ENCODE measurements at places on chromosomes 4 and X.

GRCh38 chr4:154082760-154083535 lies 294.1 kb upstream of the SFRP2 start:
- no peak for DNase-seq

DNA sequence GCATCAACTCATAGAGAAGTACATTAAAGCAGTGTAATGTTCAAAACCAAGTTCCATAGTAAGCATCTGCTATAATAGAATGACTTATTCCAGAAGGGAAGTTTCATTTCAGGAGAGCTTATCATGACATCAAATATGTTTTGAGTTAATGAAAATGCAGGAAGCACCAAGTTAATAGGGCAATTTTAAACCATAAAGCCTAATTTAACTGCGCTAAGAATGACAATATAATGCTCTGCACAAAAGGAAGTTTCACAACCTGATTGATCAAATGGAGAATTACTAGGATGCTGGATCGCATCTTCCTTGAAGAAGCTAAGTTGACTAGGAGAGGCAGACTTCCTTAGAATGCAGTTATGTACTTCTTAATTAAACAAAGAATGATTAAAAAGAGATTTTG lies 416.9 kb upstream of the MAGEB2 start:
- no peak for DNase-seq

DNA sequence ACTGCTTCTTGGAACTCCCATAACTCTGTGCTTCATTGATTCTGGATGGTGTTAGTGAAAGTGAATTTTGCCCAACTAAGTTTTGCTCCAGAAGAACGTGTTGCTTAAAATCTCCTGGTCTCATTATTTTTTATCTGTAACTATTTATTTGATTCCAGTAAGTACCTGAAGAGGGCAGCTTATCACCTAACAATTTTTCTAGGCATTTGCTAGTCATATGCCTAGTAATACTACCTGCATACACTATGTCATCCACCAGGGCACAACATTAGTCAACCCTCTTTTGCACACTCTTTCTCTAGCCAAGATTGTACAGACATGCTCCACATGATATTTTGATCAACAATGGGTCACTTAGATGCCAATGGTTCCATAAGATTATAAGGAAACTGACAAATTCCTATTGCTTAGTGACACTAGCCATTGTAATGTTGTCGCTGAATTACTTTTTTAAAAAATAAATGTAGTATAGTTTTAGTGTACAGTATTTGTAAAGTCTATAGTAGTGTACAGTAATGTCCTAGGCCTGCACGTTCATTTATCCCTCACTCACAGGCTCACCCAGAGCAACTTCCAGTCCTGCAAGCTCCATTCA lies 499.9 kb upstream of the AADAT start:
- DNase-seq = no peak

GRCh38 chr4:164924670-164925238 lies 47.8 kb downstream of the APELA start:
- no peak for DNase-seq

GRCh38 chr4:183347566-183347965 lies 25.3 kb upstream of the CLDN24 start:
- DNase-seq = no peak

GRCh38 chr4:6120361-6120760 lies 80.0 kb downstream of the JAKMIP1 start:
- DNase-seq = no peak

Data from CD4-positive, alpha-beta T cell treated with Interleukin-6 for 4 hours (primary cell).